ENCODE measurements at places on chromosomes 16 and 17. TPM values are rescaled to one million over a fixed set of nuclear protein-coding genes. Genes with fewer than 3 reads are reported as not detected.

The FAM171A2 gene
- total RNA-seq: 35.4 TPM

- H3K27ac ChIP-seq: no peak overlapping the region
- peaks cover 17% of the 10 kb centered on the region for H3K4me1 ChIP-seq
- H3K36me3 ChIP-seq: no peaks in the 10 kb centered on the region
- no peak overlapping the region for H3K4me3 ChIP-seq
- DNase-seq: no peak
Observed at GRCh38 chr17:73555199-73555960, 88.9 kb downstream of the SDK2 start.

DNA sequence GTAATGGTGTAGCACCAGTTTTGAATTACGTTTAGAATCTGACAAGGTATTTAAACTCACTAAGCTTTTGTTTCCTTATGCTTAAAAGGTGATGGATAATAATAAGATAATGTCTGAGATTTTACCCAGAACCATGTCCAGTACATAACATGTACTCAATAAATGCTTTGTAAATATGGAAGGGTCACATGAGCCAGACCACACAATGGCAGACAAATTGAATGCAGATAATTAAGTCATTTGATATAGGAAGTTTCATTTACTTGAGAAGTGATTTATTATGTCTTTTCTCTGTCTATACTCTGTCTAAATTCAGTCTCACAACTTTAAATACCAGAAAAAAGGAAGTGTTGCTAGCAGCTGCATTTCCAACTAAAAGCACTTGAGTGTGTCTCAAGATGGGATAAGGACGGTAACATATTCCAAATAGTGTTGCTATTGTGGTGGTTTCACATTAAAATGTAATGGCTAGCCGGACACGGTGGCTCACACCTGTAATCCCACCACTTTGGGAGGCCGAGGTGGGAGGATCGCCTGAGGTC is 52.5 kb upstream of the DHX40 start:
- no peak overlapping the region for H3K4me3 ChIP-seq
- H3K27me3 ChIP-seq: no peaks in the 10 kb centered on the region

DNA sequence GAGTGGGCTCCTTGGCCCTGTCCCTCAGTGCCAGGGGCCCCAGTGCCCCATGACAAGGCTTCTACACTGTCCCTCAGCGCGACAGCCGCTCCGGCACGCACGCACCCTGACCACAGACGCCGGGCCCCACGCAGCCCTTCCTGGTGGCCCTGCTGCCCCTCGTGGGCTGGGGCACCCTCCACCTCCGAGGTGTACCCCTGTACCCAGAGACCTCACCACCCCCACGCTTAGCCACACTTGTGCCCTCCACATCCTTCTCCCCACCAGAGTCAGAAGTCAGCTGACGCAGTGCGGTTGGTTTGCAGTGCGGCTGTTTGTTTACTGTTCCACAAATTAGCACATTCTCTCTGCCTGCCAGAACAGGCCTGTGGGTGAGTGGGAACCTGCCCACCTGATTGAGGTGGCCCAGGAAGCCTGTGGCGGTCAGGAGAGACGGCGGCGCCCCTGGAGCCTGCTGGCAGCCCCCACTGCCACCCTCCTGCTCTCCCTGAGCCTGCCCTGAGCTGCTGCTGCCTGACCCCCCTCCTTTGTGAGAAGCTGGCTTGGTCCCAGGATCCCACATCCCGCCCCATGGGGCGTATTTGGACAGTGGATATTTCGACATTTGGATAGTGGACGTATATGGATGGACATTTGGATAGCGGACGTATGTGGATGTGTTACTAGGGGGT is 38.0 kb upstream of the CDH15 start:
- no peak overlapping the region for H3K4me3 ChIP-seq
- DNase-seq: no peak
- H3K36me3 ChIP-seq: no peaks in the 10 kb centered on the region
- no peaks in the 10 kb centered on the region for H3K27me3 ChIP-seq
- no peaks in the 10 kb centered on the region for H3K4me1 ChIP-seq

- no peak overlapping the region for H3K4me3 ChIP-seq
- H3K27me3 ChIP-seq: no peaks in the 10 kb centered on the region
- no peak for DNase-seq
- no peaks in the 10 kb centered on the region for H3K4me1 ChIP-seq
- H3K27ac ChIP-seq: no peak overlapping the region
Observed at GRCh38 chr17:6787081-6787693, 11.2 kb downstream of the FBXO39 start.

GRCh38 chr17:17144916-17145665 is 61.0 kb downstream of the PLD6 start:
- no peak overlapping the region for H3K4me3 ChIP-seq
- H3K4me1 ChIP-seq: 0 out of 2 replicates have a peak, but pooled peaks cover 5% of the 10 kb centered on the region
- H3K36me3 ChIP-seq: no peaks in the 10 kb centered on the region

- no peaks in the 10 kb centered on the region for H3K27me3 ChIP-seq
- no peak for DNase-seq
- no peak overlapping the region for H3K4me3 ChIP-seq
- no peaks in the 10 kb centered on the region for H3K4me1 ChIP-seq
- H3K36me3 ChIP-seq: no peaks in the 10 kb centered on the region
Observed at GRCh38 chr16:10688291-10688690, 6.4 kb downstream of the TEKT5 start.
